ENCODE measurements at places on chromosomes 11 and 22. TPM values are rescaled to one million over a fixed set of nuclear protein-coding genes. Genes with fewer than 3 reads are reported as not detected.

DNA sequence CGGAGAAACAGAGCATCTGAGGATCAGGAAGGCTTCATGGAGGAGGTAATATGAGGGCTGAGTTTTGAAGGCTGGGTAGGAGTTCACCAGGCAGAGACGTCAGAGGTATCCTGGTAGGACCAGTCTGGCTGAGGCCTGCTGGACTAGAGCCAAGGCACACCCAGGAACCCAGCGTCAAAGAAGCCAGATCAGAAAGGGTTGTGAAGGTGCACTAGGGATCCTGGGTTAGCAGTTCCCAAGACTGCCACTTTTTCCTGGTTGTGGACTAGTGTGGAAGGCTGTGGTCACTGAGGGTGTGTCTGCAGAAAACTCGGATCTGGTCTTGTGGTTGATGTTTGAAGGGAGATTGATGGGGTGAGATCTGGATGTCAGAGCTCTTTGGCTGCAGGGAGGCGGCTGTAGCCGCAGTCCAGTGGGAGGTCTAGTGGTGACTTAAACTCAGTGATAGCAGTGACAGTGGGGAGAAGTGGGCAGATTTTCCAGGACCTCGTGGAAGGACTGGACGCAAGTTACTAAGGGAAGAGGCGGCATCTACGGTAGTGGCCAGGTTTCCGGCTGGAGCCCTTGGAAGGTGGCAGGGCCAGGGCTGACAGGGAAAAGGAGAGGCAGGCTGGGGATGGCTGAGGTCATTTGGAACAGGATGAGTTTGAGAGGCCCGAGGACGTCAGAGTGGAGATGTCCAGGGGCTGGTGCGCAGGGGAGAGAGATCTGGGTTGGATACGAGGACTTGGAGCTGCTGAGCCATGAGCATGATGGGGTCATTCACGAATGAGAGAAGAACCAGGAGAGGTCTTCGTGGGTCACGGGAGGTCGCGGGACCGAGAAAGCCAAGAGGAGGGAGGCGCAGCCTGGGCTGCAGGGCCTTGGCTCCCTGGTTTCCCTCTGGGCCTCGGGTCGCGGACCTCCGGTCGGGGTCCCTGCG, 10.9 kb downstream of the RELA start:
- DNase-seq: peak; percentile 41

- no peak for DNase-seq
Observed at GRCh38 chr11:103450241-103450640, 341.0 kb downstream of the DYNC2H1 start.

GRCh38 chr22:50314455-50315288, 7.2 kb upstream of the PLXNB2 start:
- DNase-seq: no peak

Gene TIRAP
- total RNA-seq: 7.0 TPM

GRCh38 chr22:44325718-44326490, 13.2 kb upstream of the SHISAL1 start:
- no peak for DNase-seq

DNA sequence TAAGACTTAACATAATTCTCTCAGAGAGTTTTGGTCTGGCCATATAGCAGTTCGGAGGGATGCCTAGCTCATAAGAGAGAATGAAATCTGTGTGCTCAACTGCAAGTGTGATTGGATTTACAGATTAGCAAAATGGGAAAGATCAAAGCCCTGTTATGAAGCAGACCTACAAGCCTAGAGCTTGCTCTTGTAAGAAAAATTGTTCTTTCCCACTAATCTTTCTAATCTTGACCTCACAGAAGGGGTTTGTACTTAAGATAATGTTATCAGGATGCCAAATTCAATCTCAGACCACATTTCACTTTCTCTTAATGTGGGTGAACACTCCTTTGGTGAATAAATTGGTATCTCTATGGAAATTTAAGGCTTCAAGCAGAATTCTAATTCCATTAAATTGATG, 267.2 kb downstream of the RAB38 start:
- DNase-seq: no peak

Gene BTBD18
- not detected for total RNA-seq

Gene SOX10
- 0.14 TPM for total RNA-seq

Gene FAM111B
- 0.73 TPM for total RNA-seq

GRCh38 chr11:45653277-45653676, 12.1 kb downstream of the CHST1 start:
- DNase-seq: peak; percentile 16

DNA sequence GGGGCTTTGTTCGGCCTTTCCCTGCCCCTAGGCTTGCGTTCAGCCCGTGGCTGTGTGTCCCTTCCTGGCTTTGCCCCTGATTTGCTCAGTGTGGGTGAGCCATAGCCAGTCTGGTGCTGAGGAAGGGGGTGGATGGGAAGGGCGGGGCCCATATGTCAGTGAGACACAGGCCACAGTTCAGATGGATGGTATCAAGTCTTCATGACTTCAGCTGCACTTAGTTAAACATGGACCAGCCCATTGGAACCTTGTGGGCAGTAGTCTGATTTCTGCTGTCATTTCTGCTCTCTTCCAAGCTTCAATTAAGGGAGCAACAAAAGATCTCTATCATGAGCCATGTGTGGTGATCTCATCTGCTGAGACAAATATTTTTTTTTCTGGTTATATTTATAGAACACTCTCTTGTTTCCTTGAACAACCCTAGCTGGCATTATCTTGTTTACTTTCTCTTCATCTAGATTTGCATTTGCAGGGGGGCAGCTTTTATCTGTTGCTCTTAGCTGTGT, 21.6 kb upstream of the PEX26 start:
- DNase-seq: no peak

DNA sequence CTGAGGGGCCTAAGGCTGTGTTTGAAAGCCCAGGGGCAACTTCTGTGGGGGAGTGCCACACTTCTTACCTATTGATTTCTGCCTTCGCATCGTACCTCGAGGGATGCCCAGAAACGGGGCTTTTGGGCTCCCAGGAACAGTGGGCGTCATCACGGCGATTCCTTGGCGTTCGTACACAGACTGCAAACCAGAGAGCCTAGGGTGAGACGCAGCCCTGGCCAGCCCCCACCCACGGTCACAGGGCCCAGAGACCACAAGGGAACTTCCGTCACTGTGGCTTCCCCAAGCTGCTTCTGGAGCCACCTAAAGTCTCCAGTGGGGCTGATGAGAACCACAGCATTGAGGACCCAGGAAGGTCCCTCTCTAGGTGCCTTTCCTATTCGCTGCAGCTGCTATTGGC, 91.9 kb downstream of the CTTN start:
- DNase-seq: no peak

Gene CCDC89
- total RNA-seq: not detected

DNA sequence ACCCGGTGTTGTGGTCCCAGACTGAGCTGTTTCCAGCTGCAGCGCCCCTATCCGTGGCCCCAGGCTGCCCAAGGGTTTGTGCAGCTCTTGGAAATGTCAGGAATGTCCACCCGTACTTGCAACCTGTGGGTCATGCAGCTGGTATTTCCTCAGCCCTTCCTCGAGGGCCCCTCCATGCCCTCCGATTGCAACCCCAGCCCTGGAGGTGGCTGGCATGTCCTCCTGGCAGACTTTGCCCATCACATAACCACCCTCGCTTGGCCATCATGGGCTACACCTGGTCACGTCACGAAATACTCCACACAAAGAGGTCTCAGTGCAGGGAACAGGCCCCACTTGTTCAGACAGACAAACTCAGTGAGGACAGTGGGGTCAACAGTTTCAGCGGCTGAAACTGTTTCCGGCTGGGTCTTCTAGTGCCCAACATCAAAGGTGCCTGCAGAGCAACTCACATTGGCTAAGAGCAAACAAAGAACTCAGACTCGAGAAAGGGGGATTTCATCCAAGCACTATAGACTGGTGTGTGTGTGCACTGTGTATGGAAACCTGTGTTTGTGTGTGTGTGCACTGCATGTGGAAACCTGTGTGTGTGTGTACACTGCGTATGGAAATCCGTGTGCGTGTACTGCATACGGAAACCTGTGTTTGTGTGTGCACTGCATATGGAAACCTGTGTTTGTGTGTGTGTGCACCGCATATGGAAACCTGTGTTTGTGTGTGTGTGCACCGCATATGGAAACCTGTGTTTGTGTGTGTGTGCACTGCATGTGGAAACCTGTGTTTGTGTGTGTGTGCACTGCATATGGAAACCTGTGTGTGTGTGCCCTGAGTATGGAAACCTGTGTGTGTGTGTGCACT, 72.8 kb upstream of the CCND1 start:
- no peak for DNase-seq

Gene PELI3
- total RNA-seq: 7.5 TPM

Gene PTPN5
- total RNA-seq: 0.40 TPM

DNA sequence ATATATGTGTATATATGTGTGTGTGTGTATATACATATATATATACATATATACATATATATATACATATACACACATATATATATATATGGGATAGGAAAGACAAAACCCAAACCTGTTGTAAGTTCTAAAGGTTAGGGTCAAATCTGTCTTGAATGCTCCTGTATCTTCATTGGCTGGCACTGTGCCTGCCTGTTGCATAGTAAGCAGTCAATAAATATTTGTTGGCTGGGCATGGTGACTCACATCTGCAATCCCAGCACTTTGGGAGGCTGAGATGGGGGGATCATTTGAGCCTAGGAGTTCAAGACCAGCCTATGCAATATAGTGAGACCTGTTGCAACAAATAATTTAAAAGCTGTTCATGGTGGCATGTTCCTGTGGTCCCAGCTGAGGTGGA, 205.4 kb downstream of the DBX1 start:
- DNase-seq: no peak

Gene EFCAB6
- 3.3 TPM for total RNA-seq

Gene TMEM179B
- 25.9 TPM for total RNA-seq

Gene KREMEN1
- 4.6 TPM for total RNA-seq

Gene CFAP300
- 0.90 TPM for total RNA-seq

- DNase-seq: no peak
Observed at GRCh38 chr11:65066805-65067291, 8.5 kb upstream of the NAALADL1 start.

Gene TRIM49
- not detected for total RNA-seq

- DNase-seq: no peak
Observed at GRCh38 chr11:68532727-68533369, 72.3 kb downstream of the PPP6R3 start.

GRCh38 chr11:16280256-16280682, 76.1 kb downstream of the SOX6 start:
- peak; percentile 12 for DNase-seq

GRCh38 chr22:42299586-42300258, 29.3 kb upstream of the TCF20 start:
- peak; percentile 36 for DNase-seq

Gene FGF19
- total RNA-seq: not detected

GRCh38 chr11:68468217-68468828, 7.8 kb downstream of the PPP6R3 start:
- no peak for DNase-seq

- no peak for DNase-seq
Observed at GRCh38 chr11:128610721-128611617, 23.6 kb upstream of the ETS1 start.

DNA sequence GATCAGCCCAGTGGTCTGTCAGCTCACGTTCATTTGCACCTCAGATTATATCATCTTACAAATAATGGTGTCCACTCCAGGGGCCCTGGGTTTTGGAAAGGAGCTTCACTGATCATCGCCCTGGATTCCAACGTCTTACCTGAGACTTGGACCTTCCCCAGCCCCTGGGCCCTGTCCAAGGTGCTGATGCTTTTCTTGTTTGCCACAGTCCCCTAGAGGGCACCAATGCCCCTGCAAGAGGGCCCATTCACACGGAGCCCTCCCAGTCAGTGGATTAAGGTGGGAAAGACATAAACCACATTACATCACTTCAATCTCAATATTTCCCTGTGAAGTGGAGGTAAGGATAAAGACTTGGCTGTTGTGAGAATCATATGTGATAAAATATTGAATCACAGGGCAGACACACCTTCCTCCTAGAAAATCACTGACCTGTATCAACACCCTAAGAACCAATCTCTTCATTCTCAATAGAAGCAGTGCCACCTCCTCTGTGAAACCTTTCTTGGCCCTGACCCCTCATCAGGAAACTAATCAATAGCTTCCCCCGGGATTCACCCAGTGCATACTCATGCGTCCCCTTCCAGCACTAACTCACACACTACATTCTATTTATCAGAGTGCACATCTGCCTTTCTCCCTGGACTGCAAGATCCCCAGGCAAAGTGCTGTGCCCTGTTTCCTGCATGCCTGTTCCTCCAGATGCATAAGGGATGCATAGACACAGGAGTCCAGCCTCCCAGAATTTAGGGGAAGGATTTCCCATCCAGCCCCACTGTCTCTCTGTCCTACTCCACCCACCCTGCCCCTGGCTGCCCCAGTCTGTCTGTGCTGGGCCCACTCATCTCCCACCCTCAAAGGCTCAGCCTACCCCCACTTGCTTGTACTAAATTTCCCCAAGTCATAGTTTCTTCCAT, 167.0 kb downstream of the BUD13 start:
- peak; percentile 11 for DNase-seq

GRCh38 chr11:106409671-106410070, 332.2 kb downstream of the AASDHPPT start:
- no peak for DNase-seq

DNA sequence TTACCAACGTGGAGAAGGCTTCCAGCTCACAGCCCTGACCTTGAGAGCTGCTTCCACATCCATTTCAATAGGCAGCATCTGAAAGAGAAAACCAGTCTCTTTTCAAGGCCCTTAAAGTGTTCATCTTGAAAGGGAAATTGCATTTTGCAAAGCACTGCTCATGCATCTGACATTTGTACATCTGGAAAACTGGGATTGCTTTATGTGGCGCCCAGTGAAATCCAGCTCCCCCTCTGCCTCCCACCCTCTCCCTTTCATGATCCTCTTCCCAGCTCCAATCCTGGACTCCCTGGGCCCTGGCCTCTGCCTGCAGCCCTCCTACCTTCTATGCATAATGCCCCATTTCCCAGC, 17.4 kb downstream of the TP53AIP1 start:
- no peak for DNase-seq

GRCh38 chr11:121311373-121311772, 18.8 kb downstream of the SC5D start:
- DNase-seq: no peak

Gene GRAMD1B
- 4.8 TPM for total RNA-seq
